Left ventricle myocardium inferior (tissue), 1 donor: ENCODE measurements at places on chromosomes 7 and 10. TPM values are rescaled to one million over a fixed set of nuclear protein-coding genes. Genes with fewer than 3 reads are reported as not detected.

DNA sequence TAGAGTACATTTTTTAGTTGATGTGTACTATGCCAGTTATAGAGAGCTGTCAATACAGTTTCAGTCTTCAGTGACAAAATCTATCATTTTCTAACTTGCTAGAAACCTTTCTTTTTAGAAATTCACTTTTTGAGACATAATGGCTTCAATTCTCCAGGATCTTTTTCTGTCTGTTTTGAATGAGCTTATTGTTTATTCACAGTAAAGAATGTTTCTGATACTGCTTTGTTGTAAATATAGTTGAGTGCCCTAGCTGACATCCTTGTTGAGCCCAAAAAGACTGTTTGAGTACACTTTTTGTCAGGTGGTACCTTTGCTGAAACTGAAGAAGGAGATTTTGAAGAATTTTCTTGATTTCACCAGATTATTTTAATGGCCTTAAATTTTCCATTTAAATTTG, 139.9 kb downstream of the PPP1R9A start:
- H3K4me1 ChIP-seq = peaks cover 20% of the 10 kb centered on the region
- no peak overlapping the region for H3K27ac ChIP-seq
- H3K36me3 ChIP-seq = no peaks in the 10 kb centered on the region

GRCh38 chr7:64559206-64559605, 3.7 kb downstream of the ZNF680 start:
- H3K27me3 ChIP-seq = no peaks in the 10 kb centered on the region
- DNase-seq = no peak
- H3K4me1 ChIP-seq = peaks cover 84% of the 10 kb centered on the region
- H3K27ac ChIP-seq = peak overlapping the region; percentile 92
- peak overlapping the region; percentile 44 for H3K4me3 ChIP-seq

DNA sequence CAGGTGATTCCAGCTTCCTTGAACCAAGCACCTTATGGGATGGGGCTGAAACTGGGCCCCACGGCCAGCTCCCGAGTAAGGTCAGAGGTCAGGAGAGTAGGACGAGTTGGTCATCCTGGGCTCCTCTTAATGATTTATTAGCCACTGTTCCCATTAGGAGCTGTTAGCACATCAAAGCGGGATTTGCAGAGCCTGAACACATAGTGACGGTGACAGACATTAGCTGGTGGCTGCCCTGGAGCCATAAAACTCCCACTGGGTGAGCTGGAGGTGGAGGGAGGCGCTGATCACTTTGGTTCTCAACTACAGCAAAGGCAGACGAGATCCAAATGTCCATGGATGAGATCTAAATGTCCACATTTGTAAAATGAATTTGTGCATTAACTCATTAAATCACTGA, 48.1 kb downstream of the COL13A1 start:
- no peak for DNase-seq
- peaks cover 11% of the 10 kb centered on the region for H3K4me1 ChIP-seq
- peaks cover 6% of the 10 kb centered on the region for H3K27me3 ChIP-seq
- H3K36me3 ChIP-seq = no peaks in the 10 kb centered on the region

DNA sequence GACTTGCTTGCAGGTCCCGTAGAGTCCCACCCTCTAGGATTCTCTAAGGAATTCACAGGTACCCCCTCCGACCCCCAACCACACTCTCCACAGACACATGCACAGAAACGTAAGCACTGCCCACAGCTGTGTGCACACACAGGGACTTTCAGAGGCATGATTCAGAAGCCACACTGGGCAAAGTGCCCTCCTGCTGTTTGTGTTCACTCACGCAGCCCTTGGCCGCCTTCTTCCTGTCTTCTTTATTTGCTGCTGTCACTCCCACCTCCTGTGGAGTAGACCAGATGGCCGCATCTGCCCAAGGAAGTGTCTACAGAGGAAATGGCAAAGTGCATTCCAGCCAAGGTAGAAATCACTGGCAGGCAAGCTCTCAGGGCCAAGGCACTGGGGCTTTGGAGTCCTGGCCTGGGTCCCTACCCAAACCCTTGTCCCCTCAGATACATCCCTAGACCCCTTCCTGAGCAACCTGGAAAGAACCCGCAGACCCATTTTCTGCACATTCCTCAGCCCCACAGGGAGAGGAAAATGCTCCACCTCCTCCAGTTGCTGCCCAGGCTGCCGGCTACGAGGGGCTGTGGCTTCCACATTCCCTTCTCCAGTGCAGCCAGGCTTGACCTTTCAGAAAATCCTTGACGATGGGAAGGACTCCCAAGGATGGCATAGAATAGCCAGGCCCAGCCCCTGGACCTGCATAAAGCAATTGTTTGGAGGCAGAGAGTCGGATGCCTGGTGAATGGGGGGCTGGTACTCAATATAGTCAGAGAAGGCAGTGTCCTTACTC, 21.6 kb upstream of the GIMAP8 start:
- H3K36me3 ChIP-seq = no peaks in the 10 kb centered on the region
- no peak overlapping the region for H3K27ac ChIP-seq
- H3K27me3 ChIP-seq = peaks cover 7% of the 10 kb centered on the region

- H3K27me3 ChIP-seq = no peaks in the 10 kb centered on the region
- peaks cover 35% of the 10 kb centered on the region for H3K36me3 ChIP-seq
- H3K27ac ChIP-seq = no peak overlapping the region
- no peaks in the 10 kb centered on the region for H3K4me1 ChIP-seq
- DNase-seq = no peak
Measured at GRCh38 chr10:49484486-49485235, 54.3 kb downstream of the ERCC6 start.

- no peak for DNase-seq
- H3K4me1 ChIP-seq = no peaks in the 10 kb centered on the region
- no peak overlapping the region for H3K4me3 ChIP-seq
- peaks cover 62% of the 10 kb centered on the region for H3K36me3 ChIP-seq
- H3K27ac ChIP-seq = no peak overlapping the region
- no peaks in the 10 kb centered on the region for H3K27me3 ChIP-seq
Measured at GRCh38 chr10:27537787-27538186, 33.7 kb downstream of the RAB18 start.

- H3K27ac ChIP-seq = peak overlapping the region; percentile 89
- peaks cover 16% of the 10 kb centered on the region for H3K4me1 ChIP-seq
- DNase-seq = peak; percentile 76
- H3K27me3 ChIP-seq = no peaks in the 10 kb centered on the region
Measured at GRCh38 chr7:134593530-134594392, 44.9 kb downstream of the AKR1B15 start.

DNA sequence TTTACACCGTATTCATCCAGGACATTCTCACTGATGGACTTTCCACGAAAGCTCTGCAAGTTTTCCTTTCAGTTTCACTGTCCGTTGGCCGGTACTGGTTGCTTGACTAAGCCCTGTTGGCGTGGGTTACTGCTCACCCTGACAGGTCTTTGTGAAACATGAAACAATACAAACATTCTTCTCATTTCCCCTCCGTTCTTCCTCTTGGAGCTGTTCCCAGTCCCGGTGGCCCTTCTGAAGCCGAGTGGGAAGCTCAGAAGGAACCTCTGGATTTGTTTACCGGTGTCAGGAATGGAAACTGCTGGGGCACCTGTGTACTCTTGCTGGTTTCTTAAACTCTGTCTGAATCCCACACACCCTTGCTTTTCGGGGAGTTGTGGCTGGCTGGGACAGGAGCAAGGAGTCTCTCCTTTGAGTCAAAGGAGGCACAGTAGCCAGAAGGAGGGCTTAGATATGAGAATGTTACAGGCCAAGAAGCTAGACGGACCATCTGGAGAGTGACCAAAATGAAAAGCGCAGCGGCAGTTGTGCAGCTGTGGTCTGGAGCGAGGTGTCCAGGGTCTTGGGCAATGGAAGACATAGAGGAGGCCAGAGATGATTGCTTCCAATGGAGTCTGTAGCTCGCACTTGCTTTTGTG, 45.7 kb downstream of the LYZL2 start:
- H3K27ac ChIP-seq = peak overlapping the region; percentile 88
- H3K4me3 ChIP-seq = peak overlapping the region; percentile 54
- H3K4me1 ChIP-seq = peaks cover 33% of the 10 kb centered on the region
- H3K27me3 ChIP-seq = no peaks in the 10 kb centered on the region
- DNase-seq = peak; percentile 57

DNA sequence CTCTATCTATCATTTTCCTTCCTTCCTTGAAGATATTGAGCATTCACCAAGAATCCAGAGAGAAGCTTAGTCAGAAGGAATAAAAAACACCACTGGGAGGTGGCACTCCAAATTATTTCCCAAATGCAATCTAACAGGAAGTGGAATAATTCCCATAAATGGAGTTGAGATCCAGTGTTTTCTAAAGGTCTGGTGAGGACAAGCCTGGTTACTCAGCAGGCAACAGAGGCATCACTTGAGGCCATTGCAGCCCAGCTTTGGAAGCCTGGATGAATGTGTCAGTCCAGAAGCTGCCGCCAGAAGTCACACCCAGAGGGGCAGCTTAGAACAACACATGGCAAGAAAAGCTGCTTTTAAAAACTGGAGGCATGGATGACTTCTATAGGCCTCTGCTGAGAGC, 288.9 kb upstream of the KLF6 start:
- H3K4me3 ChIP-seq = no peak overlapping the region
- H3K36me3 ChIP-seq = no peaks in the 10 kb centered on the region
- H3K27me3 ChIP-seq = no peaks in the 10 kb centered on the region
- H3K27ac ChIP-seq = peak overlapping the region; percentile 68

- no peak overlapping the region for H3K27ac ChIP-seq
- H3K36me3 ChIP-seq = no peaks in the 10 kb centered on the region
- H3K27me3 ChIP-seq = no peaks in the 10 kb centered on the region
- no peak overlapping the region for H3K4me3 ChIP-seq
Measured at GRCh38 chr10:26090762-26091161, 125.8 kb upstream of the GAD2 start.

GRCh38 chr10:117152668-117153067, 14.6 kb upstream of the VAX1 start:
- H3K4me3 ChIP-seq = no peak overlapping the region
- H3K27me3 ChIP-seq = peaks cover 98% of the 10 kb centered on the region
- no peak overlapping the region for H3K27ac ChIP-seq
- DNase-seq = no peak
- no peaks in the 10 kb centered on the region for H3K36me3 ChIP-seq
- H3K4me1 ChIP-seq = no peaks in the 10 kb centered on the region

GRCh38 chr10:29105516-29106215, 183.2 kb upstream of the LYZL1 start:
- H3K27ac ChIP-seq = no peak overlapping the region
- H3K27me3 ChIP-seq = no peaks in the 10 kb centered on the region
- no peaks in the 10 kb centered on the region for H3K36me3 ChIP-seq
- H3K4me1 ChIP-seq = no peaks in the 10 kb centered on the region
- no peak overlapping the region for H3K4me3 ChIP-seq

DNA sequence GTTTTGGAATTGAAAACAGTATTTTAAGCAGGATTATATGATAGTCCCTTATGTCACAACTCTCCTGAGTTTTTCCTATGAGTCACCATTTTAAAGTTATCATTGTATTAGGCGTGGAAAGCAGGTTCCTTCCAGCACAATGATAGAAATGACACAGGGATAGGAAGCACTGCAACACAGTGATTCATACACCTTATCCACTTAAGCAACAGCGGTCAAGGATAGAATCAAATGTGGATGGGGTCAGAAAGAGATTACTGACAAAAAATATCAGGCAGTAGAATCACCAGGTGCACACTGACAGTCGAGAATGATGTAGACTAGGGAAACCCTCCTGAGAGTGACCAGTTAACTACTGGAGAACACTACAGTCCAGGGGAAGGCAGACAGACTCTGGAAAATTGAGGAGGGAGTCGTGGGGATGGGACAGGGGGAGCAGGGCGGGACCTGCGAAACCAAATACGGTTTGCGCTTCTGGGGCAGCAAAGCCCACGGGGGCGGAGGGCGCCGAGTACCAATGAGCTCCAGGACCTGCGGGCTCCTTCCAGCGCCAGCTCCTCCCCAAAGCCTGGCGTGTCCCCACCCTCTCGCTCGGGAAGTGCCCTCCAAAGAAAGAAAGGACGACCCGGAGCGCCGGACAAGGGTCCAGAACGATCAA, 479 bp downstream of the PNPLA8 start:
- H3K4me3 ChIP-seq = peak overlapping the region; percentile 84
- H3K27ac ChIP-seq = peak overlapping the region; percentile 98
- H3K4me1 ChIP-seq = peaks cover 60% of the 10 kb centered on the region
- no peaks in the 10 kb centered on the region for H3K36me3 ChIP-seq

DNA sequence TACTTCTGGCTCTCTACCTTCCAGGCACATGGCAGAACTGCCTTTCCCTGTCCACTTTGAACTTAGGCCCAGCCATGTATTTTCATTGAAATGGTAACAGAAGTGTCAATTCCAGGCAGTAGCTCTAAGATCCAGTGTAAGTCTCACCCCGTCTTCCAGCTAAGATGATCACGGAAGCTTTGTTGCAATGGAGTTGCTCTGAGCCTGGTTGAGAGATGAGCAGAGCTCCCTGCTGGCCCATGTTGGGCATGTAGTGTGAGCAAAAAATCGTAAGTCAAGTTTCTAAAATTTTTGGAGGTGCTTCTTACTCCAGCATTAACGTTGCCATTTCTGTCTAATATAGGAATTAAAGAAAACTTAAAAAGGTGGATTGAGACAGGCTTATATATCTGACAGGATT, 274.4 kb downstream of the IPMK start:
- H3K27me3 ChIP-seq = no peaks in the 10 kb centered on the region
- H3K4me3 ChIP-seq = no peak overlapping the region
- no peak overlapping the region for H3K27ac ChIP-seq
- no peaks in the 10 kb centered on the region for H3K4me1 ChIP-seq
- DNase-seq = no peak

GRCh38 chr10:20694296-20694695, 202.8 kb downstream of the NEBL start:
- no peaks in the 10 kb centered on the region for H3K27me3 ChIP-seq
- no peak overlapping the region for H3K27ac ChIP-seq
- no peak for DNase-seq
- H3K4me1 ChIP-seq = no peaks in the 10 kb centered on the region
- H3K4me3 ChIP-seq = no peak overlapping the region

- no peaks in the 10 kb centered on the region for H3K27me3 ChIP-seq
- H3K36me3 ChIP-seq = no peaks in the 10 kb centered on the region
- no peak for DNase-seq
- no peak overlapping the region for H3K27ac ChIP-seq
- no peak overlapping the region for H3K4me3 ChIP-seq
- peaks cover 7% of the 10 kb centered on the region for H3K4me1 ChIP-seq
Measured at GRCh38 chr7:84744385-84744784, 442.5 kb downstream of the SEMA3D start.

DNA sequence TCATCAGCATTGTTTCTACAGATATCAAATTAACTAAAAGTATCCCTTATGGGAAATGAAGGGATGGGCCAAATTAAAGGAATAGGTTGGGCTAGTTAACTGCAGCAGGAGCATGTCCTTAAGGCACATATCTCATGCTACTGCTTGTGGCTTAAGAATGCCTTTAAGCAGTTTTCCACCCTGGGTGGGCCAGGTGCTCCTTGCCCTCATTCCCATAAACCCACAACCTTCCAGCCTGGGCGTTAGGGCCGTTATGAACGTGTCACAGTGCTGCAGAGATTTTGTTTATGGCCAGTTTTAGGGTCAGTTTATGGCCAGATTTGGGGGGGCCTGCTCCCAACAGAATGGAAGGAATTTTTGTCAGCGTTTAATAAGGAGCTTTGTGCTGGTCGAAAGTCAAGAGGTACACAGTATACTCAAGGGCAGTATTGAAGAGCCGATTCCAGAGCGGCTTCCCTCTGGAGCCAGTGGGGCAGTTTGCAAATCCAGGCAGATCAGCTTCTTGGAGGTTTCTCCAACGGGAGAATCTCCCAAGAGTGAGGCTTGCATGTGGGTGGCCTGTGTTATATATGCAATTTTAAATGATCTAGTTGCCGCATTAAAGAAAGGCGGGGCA, 7.7 kb downstream of the PFKP start:
- no peak overlapping the region for H3K4me3 ChIP-seq
- H3K4me1 ChIP-seq = peaks cover 45% of the 10 kb centered on the region

Gene WDR37
- 28.2 TPM for total RNA-seq

Gene CTTNBP2
- total RNA-seq = 1.2 TPM

Gene C1QL3
- not detected for total RNA-seq

Gene SLC29A3
- total RNA-seq = 1.7 TPM

Gene KCNH2
- total RNA-seq = 94.1 TPM

Gene LDB3
- total RNA-seq = 1,542 TPM

Gene TMEM229A
- total RNA-seq = not detected

Gene GARIN1A
- total RNA-seq = 1.6 TPM
